M059J (cell line): ENCODE measurements at places on chromosomes 5 and 9.

GRCh38 chr9:21060919-21061561 lies 16.7 kb downstream of the IFNB1 start:
- DNase-seq, result peak; percentile 15

- DNase-seq, result peak; percentile 51
Measured at GRCh38 chr5:9513827-9514226, 32.0 kb downstream of the SEMA5A start.

GRCh38 chr9:89426384-89426961 lies 71.4 kb downstream of the SEMA4D start:
- no peak for DNase-seq

- no peak for DNase-seq
Measured at GRCh38 chr9:33429256-33429985, 18.0 kb downstream of the AQP3 start.

DNA sequence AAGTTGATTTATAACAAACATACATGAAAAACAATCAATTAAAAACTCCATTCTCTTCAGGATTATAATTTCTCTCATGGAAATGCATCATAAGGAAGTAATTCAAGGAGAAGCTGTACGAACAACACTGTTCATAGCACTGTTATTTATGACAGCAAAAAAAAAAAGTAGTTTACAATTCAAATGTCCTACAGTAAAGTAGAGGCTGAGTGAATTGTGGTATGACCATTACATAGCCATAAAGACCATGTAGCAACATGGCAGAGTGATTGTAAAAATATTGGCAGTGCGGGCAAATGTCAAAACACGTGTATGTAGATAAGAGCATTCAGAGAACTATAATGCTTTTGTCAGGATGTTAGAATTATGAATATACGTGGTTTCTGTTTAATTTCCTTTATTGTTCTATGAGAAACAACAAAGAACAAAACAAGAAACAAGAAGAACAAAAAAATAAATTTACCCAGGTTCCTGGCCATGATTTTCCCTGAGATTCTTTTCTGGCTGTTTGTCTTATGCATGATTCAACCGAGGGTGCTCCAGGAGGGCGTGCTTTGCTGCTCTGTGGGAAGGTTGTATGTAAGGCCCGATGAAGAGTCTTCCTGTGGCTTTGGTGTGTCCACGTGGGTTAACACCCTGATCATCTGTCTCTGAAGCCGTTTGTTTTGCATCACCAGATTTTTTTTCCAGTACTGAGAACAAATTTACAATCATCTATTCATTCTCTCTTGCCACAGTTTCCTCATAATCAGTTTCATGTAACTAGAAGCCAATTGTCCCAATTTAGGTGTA lies 28.8 kb downstream of the GCNT4 start:
- peak; percentile 28 for DNase-seq

DNA sequence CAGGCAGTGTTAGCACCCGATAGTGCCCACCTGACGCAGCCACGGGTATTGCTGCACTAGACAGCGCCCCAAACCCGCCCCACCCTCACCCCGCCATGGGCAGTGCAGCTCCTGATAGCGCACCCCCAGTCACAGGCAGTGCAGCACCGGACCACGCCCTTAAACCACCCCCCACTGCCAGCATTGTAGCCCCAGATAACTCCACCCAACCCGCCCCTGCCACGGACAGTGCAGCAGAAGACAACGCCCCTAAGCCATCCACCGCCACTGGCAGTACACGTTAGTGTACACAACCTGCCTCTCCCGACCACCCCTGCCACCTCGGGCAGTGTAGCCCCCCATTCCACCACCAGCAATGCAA lies 825 bp upstream of the PCAT7 start:
- no peak for DNase-seq

DNA sequence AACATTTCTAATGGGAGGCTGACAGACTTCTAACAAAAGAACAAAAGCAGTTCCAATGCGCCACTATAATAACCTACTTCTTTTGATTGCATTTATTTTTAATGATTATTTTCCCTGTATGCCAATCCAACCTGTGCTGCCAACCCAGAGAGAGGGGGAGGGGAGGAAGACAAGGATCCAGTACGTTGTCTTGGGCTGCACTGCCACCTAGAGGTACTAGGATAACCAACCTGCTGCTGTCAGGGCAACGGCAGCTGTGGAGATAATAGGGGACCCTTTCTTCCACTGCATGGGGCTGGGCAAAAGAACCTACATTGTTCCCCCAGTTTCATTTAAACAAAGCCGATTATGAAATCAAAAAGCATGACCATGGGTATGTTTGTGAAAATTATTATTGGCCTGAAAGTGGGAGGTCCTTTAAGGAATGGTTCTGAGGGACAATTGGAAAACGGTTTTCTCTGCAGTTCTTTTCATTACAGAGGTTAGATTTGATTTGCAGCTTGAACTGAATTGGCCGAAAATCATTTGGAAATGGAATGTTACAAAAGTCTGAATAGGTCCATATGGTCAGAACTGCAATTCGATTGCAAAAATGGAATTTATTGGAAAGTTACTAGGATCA lies 101.3 kb downstream of the RASEF start:
- peak; percentile 86 for DNase-seq
